ENCODE measurements at places on chromosomes 6 and 20.
A peak's percentile ranks its signal among the peaks of the same experiment; 100 is the strongest.

DNA sequence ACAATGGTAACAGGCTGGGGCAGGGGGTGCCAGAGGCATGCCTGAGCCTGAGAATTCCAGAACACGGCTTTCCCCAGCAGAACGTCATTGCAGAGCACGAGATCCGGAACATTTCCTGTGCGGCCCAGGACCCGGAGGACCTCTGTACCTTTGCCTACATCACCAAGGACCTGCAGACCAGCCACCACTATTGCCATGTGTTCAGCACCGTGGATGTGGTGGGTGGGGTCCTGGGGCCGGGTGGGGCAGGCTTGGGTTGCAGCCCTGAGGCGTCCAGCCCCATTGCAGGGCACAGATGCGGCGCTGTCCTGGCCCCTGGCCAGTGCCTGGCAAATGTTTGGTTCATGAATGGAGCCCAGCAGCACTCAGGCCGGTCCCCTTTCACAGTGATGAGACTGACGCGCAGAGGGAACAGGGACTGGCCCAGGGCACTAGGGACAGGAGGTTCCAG, 57.1 kb downstream of the TCP11 start:
- DNase-seq, result no peak

DNA sequence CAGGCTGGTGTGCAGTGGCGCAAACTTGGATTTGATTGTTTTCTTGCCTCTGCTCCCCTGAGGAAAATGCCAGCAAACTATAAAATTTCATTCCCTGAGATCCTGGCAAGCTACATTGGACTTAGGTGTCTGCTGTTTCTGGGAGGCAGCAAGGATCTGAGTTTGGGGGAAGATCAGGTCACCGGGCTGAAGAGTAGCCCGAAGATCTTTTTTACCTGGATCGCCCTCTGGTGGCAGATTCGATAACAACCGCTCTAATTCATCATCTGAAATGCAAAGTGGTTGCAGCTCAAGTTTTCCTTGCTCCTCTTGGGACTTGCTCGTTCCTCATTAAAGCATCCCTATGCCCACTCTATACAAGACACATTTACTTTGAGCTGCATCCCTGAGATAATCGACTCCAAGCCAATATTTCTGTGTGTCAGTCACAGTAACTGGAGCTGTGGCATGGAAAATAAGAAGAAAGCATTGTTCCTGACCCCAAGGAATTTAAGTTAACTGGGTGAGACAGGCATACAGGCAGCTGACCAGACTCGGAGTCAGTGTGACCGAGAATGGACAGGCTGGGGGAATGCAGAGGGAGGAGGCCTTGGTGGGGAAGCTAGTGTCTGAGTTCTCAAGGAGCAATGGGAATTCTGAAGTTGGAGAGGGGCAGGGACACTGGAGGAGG, 131.8 kb upstream of the PROKR2 start:
- peak; percentile 5 for DNase-seq

GRCh38 chr20:49353348-49353747, 75.5 kb upstream of the ZNFX1 start:
- no peak for DNase-seq

- no peak for DNase-seq
Observed at GRCh38 chr20:34941226-34941625, 14.4 kb downstream of the GSS start.

DNA sequence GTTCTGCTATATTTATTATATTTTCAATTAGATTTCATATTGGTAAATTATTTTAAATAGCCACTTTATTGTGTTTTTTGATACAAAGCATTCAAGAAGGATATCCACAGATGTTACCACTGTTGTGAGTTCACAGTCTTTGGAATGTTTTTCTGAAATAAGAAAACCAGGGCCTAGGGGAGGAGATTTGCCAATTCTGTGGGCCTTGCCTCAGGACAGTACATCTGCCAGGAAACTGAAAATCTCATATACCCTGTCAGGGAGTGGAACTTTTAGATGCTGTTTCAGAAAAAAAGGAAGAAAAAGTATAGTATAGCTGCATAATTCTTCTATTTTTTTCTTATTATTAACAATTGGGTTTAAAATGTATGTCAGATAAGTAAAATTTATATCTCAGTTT, 995.9 kb upstream of the ADGRB3 start:
- DNase-seq, result no peak

GRCh38 chr6:128725271-128726233, 157.4 kb upstream of the LAMA2 start:
- peak; percentile 15 for DNase-seq

DNA sequence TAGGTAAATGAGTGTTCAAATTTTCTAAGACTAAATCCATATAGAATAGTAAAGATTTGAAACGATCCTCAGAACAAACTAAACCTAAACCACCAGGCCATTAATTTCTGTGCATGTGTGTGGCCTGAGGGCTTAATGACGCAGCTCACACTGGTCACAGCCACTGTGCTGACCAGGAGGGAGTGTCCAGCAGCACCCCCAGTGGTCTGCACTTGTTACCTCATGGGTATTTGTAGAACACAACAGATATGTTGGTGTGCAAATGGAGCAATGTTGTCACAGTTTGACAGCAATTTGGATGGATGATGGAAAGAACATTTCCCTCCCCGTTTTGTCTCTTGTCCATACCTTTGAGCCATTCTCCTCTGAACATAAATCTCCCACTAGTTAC, 122.4 kb upstream of the EXOC2 start:
- DNase-seq, result no peak

DNA sequence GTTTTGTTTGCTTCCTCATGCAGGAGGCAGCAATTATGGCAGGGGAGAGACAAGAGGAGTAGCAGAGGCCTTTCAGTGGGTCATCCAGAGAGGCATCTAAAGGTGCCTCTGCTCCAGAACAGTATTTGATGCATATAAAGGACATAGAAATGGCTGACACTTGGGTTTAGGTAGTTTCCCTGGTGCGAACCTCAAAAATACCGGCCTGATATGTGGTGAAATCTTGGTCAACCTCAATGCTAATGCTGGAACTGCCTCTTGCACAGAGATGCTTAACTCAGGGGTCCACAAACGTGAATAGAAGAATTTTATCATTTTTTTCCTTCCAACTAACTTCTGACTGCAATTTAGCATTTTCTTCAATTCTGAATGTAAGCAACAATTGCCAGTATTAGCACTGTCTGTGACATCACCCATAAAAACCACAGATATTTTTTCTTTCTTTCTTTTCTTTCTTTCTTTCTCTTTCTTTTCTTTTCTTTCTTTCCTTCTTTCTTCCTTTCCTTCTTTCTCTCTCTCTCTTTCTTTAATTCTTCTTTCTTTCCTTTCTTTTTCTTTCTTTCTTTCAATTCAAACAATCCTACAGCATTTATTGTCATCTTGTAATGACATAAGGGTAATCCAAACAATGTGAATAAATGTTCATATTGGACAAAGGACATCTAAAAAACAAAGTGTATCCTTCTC, 180.0 kb upstream of the UST start:
- no peak for DNase-seq

GRCh38 chr6:6588064-6588923, at the start of gene LY86:
LY86 (plus strand) TSS chr6:6588720; CDS start chr6:6588735, 15 bp downstream.
- DNase-seq, result no peak

- peak; percentile 51 for DNase-seq
Observed at GRCh38 chr6:101276066-101276465, 117.4 kb upstream of the GRIK2 start.

DNA sequence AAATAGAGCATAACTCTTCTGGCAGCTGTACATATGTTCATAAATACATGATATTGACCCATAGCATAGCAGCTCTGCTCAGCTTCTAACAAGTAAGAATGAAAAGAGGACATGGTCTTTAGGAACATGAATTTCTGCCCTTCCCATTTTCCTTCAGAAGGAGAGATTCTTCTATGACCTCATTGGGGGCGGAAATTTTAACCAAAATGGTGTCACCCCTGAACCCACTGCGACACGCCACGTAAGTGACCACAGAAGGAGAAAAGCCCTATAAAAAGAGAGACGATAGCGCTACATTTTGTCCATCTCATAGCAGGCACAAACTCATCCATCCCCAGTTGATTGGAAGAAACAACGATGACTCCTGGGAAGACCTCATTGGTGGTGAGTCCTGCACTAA, at the start of gene IL17A:
IL17A (plus strand) TSS at position 301 of the 400 bp plus-strand sequence; CDS start at position 358, 57 bp downstream.
- DNase-seq, result no peak

- DNase-seq, result no peak
Observed at GRCh38 chr20:41175201-41175651, 37.9 kb downstream of the PLCG1 start.

GRCh38 chr6:144928847-144929246, 643.7 kb downstream of the UTRN start:
- no peak for DNase-seq

DNA sequence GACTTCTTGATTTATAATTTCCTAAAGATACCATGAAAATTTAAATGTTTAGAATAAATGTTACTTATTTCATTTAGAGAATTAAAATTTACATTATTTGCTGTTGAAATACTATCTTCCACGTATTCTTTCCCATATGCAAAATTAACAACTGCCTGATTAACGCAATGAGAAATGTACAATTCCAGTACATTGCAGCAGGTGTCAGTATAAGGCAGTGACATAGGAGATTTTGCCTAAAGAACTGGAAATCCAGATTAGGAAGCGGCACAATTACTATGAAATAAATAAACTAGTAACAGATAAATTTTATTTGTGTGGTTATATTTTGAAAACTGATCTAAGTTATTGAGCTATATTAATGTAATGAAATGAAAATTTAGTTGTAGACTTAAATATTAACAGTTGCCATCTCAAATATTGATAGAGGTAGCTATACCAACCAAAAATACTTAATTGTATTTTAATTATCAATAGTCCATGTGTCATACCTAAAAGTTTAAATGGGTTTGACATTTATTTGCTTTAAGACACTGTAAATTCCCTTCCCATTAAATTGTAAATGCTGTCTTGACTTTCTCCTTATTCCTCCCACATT, 300.2 kb downstream of the UTRN start:
- DNase-seq, result no peak

- no peak for DNase-seq
Observed at GRCh38 chr6:52189974-52190373, 3.8 kb downstream of the IL17A start.
